ENCODE measurements at places on chromosomes 11 and 22. TPM values are rescaled to one million over a fixed set of nuclear protein-coding genes. Genes with fewer than 3 reads are reported as not detected.

Gene CCDC157
- 8.4 TPM for total RNA-seq

Gene MRGPRX3
- not detected for total RNA-seq

Gene GRIA4
- not detected for total RNA-seq

Gene ANO1
- not detected for total RNA-seq

Gene TRPC6
- total RNA-seq = 0.09 TPM

Gene BARX2
- total RNA-seq = not detected

Gene TP53I11
- total RNA-seq = 13.9 TPM

Gene INPP5J
- total RNA-seq = not detected

Gene PATE2
- not detected for total RNA-seq

Gene BAD
- total RNA-seq = 35.8 TPM

Gene GAL
- not detected for total RNA-seq

Gene TECTA
- 0.56 TPM for total RNA-seq

GRCh38 chr11:106399624-106400023, 322.2 kb downstream of the AASDHPPT start:
- no peaks in the 10 kb centered on the region for H3K36me3 ChIP-seq
- no peak overlapping the region for H3K27ac ChIP-seq
- DNase-seq = no peak
- H3K4me3 ChIP-seq = no peak overlapping the region
- no peaks in the 10 kb centered on the region for H3K27me3 ChIP-seq
- H3K4me1 ChIP-seq = no peaks in the 10 kb centered on the region

DNA sequence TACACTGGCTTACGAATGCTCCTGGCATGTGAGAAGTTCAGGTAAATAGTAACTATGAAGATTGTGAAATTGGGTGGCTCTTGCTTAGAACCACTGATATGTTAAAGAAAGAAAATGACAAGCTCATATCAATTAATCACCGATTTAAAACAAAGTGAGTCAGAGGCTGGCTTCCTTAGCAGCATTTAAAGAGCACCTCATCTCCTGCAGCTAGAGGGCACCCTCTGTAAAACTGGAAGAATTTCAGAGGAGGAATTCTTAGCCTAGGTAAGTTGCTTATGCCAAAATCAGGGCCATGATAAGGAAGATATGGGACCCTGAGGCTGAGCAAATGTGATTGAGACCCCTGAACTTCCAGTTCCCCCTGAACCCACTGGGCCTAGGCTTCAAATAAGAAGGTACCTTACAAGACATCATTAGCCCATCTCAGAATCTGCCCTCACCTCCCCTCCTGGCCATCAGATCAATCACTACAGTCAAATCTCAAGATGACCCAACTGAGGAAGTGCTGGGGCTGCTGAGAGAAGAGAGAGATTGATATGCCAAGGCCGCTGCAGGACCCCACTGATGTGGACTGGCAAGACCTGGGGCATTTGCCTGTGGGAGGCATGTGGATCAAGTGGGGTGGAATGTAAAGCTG, 8.6 kb upstream of the CD3E start:
- peak; percentile 78 for DNase-seq
- no peak overlapping the region for H3K4me3 ChIP-seq
- no peaks in the 10 kb centered on the region for H3K27me3 ChIP-seq
- no peaks in the 10 kb centered on the region for H3K36me3 ChIP-seq

DNA sequence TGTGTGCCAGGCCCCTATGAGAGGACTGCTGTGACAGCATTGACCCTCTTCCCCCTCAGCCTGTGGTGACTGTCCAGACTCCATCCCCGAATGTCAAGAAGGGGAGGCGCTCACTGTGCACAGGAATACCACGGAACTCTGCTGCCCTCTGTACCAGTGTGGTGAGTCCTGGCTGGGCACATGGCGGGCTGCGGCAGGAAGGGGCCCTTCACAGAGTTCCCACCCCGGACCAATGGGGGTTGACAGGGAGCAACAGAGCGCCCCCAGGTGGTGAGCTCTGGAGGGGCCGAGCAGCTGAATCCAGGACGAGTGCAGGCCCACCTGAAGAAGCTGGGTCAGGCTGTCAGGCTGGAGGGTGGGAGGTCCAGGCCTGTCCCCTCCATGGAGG, 83.8 kb upstream of the MYOD1 start:
- no peaks in the 10 kb centered on the region for H3K27me3 ChIP-seq
- H3K36me3 ChIP-seq = no peaks in the 10 kb centered on the region
- no peaks in the 10 kb centered on the region for H3K4me1 ChIP-seq
- H3K4me3 ChIP-seq = no peak overlapping the region

DNA sequence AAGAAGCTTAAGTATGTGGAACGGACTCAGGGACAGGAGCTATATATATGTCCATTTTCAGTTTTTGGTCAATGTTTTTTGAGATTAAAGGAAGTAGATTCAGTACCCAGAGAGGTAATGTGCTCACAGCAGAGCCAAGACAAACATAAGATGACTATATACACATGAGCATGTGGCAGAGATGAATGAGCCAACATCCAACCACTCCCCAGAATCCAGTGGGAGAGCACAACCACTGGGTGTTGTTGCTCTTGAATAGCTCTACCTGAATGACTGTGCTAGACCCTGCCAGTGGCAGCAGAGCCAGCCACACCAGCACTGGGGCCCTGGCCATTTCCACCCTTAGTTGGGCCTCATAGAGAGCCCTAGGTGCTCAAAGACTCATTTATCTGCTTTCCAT, 10.7 kb upstream of the SYTL2 start:
- no peak for DNase-seq
- no peaks in the 10 kb centered on the region for H3K27me3 ChIP-seq
- no peak overlapping the region for H3K4me3 ChIP-seq
- H3K36me3 ChIP-seq = no peaks in the 10 kb centered on the region
- peaks cover 33% of the 10 kb centered on the region for H3K4me1 ChIP-seq
- H3K27ac ChIP-seq = no peak overlapping the region

DNA sequence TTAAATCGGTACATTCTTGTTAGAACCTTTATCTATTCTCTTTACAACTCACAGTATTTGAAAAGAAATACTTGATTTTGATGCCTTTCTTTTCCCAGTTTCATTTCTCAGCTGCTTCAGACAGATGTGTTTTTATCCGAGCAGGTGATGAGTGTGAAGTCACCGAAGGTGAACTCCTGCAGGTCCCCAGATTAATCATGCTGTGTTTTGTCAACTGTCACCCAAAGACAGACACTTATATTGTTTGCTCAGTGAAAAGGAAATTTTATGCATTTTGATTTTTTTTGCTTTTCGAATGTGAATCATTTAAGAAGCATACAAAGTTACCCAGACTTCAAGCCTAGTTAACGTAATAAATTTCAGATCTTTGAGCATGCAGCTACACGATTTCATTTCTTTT, 7.8 kb upstream of the TMPRSS13 start:
- no peak overlapping the region for H3K27ac ChIP-seq
- no peak overlapping the region for H3K4me3 ChIP-seq
- no peaks in the 10 kb centered on the region for H3K36me3 ChIP-seq
- no peaks in the 10 kb centered on the region for H3K27me3 ChIP-seq

GRCh38 chr11:128609785-128610184, 22.4 kb upstream of the ETS1 start:
- peaks cover 38% of the 10 kb centered on the region for H3K4me1 ChIP-seq
- no peaks in the 10 kb centered on the region for H3K36me3 ChIP-seq

GRCh38 chr22:34096770-34097169, 176.5 kb upstream of the LARGE1 start:
- H3K36me3 ChIP-seq = no peaks in the 10 kb centered on the region
- no peaks in the 10 kb centered on the region for H3K4me1 ChIP-seq
- H3K27me3 ChIP-seq = no peaks in the 10 kb centered on the region
- no peak overlapping the region for H3K4me3 ChIP-seq
- H3K27ac ChIP-seq = no peak overlapping the region

GRCh38 chr11:62145261-62145871, 21.6 kb downstream of the INCENP start:
- DNase-seq = no peak
- no peak overlapping the region for H3K27ac ChIP-seq
- peaks cover 78% of the 10 kb centered on the region for H3K36me3 ChIP-seq
- H3K4me3 ChIP-seq = no peak overlapping the region

DNA sequence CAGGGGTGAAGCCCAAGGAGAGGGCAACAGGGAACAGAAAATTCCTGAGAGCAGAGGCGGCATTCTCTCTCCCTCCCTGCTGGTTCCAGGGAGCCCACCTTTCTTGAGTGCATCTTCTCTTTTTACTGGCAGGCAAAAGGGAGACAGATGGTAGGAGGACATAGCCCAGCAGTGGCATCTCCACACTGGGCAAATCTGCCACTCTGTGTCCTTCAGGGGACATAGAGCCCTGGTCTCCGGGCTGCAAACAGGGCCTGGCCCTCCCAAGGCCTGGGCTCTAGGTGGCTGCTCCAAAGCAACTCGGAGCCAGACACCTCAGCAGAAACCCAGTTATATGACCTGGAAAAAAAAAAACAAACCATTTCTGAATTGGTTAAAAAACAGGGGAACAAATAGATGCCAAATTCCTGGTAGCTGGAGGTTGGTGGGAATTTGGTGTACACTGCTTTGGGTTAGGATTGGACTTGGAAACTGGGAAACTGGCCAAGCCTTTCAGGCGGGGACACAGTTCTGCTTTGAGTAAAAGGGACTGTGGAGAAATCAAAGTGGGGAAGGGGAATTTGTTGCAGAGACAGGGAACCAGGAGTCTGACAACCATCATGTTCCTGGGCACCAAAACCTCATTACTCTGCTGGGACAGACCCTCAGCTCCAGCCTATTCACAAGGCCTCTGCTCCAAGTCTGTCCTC, 23.6 kb upstream of the DKK3 start:
- H3K4me3 ChIP-seq = no peak overlapping the region
- H3K27me3 ChIP-seq = no peaks in the 10 kb centered on the region
- H3K36me3 ChIP-seq = no peaks in the 10 kb centered on the region
- no peak for DNase-seq
- H3K27ac ChIP-seq = no peak overlapping the region
- H3K4me1 ChIP-seq = no peaks in the 10 kb centered on the region

- H3K4me1 ChIP-seq = no peaks in the 10 kb centered on the region
- DNase-seq = peak; percentile 19
- no peak overlapping the region for H3K27ac ChIP-seq
- no peaks in the 10 kb centered on the region for H3K27me3 ChIP-seq
- peaks cover 11% of the 10 kb centered on the region for H3K36me3 ChIP-seq
Observed at GRCh38 chr11:17978553-17979287, 34.1 kb downstream of the SERGEF start.

GRCh38 chr11:7079545-7080135, 9.2 kb upstream of the RBMXL2 start:
- no peaks in the 10 kb centered on the region for H3K27me3 ChIP-seq
- no peak overlapping the region for H3K4me3 ChIP-seq
- H3K36me3 ChIP-seq = no peaks in the 10 kb centered on the region
- DNase-seq = no peak
- H3K4me1 ChIP-seq = no peaks in the 10 kb centered on the region
- H3K27ac ChIP-seq = no peak overlapping the region

- DNase-seq = peak; percentile 67
- H3K4me3 ChIP-seq = no peak overlapping the region
- peak overlapping the region; percentile 51 for H3K27ac ChIP-seq
- no peaks in the 10 kb centered on the region for H3K27me3 ChIP-seq
- no peaks in the 10 kb centered on the region for H3K36me3 ChIP-seq
Observed at GRCh38 chr11:67351275-67352005, 1.9 kb downstream of the POLD4 start.

- H3K4me3 ChIP-seq = no peak overlapping the region
- no peaks in the 10 kb centered on the region for H3K36me3 ChIP-seq
- no peak for DNase-seq
- no peaks in the 10 kb centered on the region for H3K27me3 ChIP-seq
- peaks cover 8% of the 10 kb centered on the region for H3K4me1 ChIP-seq
Observed at GRCh38 chr11:34345991-34346480, 11.8 kb downstream of the ABTB2 start.

- DNase-seq = no peak
- H3K27ac ChIP-seq = no peak overlapping the region
- H3K27me3 ChIP-seq = no peaks in the 10 kb centered on the region
- H3K36me3 ChIP-seq = no peaks in the 10 kb centered on the region
- H3K4me1 ChIP-seq = no peaks in the 10 kb centered on the region
Observed at GRCh38 chr11:102155676-102156075, 45.4 kb downstream of the YAP1 start.

GRCh38 chr11:75406338-75406777, 7.0 kb downstream of the RPS3 start:
- H3K27me3 ChIP-seq = no peaks in the 10 kb centered on the region
- no peak overlapping the region for H3K4me3 ChIP-seq
- H3K36me3 ChIP-seq = peaks cover 57% of the 10 kb centered on the region

DNA sequence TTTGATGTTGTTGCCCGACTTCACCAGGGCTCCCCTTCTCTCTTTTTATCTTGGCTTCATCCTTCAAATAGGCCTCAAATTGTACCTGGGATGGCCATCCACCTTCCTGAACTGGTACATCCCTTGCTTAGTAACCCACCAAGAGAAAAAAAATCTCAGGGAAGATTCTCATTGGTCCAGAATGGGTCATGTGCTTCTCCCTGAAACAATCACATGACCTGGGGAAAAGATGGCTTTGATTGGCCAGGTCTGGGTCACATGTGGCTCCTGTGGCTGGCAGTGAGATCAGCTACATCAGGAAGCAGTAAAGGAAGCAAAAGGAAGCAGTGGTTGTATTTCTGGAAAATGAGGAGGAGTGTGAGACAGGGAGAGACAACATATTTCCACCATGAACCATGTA, 540.2 kb downstream of the MIAT start:
- H3K27ac ChIP-seq = no peak overlapping the region
- no peak for DNase-seq
- no peaks in the 10 kb centered on the region for H3K36me3 ChIP-seq
- no peaks in the 10 kb centered on the region for H3K4me1 ChIP-seq

DNA sequence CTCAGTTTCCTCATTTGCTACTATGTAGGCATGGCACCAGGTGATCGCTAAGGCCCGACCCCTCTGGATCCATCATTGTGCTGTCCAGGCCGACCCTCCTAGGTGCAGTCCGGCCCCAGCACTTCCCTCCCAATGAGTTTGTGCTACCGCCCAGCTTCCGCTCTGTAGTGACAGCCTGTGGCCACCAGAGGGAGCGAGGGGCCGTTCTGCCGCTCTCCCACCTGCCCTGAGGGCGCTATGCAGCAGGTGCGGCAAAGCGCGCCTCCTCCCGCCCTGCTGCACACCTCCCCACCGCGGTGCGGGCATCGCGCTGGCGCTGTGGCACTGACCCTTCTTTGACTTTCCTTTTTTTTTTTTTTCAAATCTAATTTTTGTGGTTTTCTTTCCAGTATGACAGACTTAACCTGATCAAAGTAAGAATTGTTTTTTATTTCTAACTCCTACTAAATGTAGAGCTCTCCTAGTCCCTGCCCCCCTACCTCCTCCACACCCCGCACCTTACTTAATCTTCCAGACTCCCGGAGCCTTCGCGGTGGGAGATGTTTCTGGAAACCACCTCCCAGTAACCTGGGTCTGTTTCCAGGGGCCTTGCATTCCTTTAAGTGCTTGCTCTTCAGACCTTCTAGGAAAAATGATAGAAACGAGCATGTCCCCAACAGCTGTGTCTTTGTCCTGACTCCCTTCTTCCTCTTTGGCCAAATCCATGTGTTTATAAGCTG, 73.7 kb downstream of the SCN3B start:
- H3K36me3 ChIP-seq = no peaks in the 10 kb centered on the region
- H3K27ac ChIP-seq = no peak overlapping the region
- no peak overlapping the region for H3K4me3 ChIP-seq
- peak; percentile 83 for DNase-seq
- no peaks in the 10 kb centered on the region for H3K27me3 ChIP-seq
- H3K4me1 ChIP-seq = peaks cover 14% of the 10 kb centered on the region

Data from natural killer cell (primary cell).